ENCODE measurements at places on chromosomes 4 and X.

DNA sequence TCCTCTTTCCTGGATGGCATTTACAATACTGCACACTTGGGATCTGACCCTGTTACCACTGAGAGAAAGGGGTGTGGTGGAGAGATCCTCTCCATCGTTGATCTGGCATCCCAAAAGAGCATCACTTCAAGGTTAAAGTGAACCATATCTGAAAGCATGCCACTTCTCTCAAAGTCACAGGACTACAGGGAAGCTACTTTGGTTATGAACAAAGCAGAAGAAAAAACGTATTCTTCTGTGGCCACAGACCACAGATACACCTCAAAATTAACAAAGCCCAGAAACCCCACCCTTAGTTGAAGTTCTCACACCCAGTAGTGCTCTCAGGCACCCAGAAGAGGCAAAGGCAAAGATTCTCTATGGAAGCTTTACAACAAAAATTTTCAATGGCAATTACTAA lies 108.3 kb downstream of the JADE1 start:
- no peak for DNase-seq

- no peak for DNase-seq
Observed at GRCh38 chr4:6972911-6973310, 63.3 kb downstream of the TBC1D14 start.

DNA sequence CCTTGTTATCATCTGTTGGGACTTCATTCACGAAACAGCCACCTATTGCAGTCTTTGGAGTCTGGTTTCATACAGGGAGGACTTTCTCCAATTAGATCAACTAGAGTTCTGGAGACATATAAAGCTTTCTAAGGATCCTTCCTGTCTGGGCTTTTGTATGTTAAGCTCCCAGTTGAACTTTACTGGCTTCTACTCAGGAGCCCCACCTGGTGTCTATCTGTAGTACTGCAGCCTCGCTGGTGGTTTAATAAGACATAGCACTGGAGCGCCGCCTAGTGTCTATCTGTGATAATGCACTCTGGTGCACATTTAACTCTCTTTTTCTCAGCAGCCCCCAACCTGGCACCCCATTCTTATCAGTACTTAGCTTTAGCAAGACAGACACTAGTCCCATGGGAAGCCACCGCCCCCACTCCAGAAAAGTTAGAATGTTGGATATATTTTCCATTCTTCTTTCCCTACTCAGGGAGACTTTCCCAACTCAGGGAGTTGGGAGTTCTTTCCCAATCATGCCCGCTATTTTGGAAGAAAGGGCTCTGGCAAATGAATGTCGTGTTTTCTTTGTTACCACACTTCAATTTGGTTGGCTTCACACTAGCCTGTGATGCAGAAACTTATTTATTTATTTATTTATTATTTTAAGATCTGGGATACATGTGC lies 36.9 kb upstream of the SYTL4 start:
- DNase-seq, result peak; percentile 63

GRCh38 chrX:101774340-101774739 lies 114.7 kb upstream of the ARMCX2 start:
- DNase-seq, result no peak

GRCh38 chr4:150722908-150723362 lies 141.0 kb downstream of the MAB21L2 start:
- DNase-seq, result no peak

- no peak for DNase-seq
Observed at GRCh38 chr4:41405464-41406112, 132.4 kb upstream of the LIMCH1 start.

DNA sequence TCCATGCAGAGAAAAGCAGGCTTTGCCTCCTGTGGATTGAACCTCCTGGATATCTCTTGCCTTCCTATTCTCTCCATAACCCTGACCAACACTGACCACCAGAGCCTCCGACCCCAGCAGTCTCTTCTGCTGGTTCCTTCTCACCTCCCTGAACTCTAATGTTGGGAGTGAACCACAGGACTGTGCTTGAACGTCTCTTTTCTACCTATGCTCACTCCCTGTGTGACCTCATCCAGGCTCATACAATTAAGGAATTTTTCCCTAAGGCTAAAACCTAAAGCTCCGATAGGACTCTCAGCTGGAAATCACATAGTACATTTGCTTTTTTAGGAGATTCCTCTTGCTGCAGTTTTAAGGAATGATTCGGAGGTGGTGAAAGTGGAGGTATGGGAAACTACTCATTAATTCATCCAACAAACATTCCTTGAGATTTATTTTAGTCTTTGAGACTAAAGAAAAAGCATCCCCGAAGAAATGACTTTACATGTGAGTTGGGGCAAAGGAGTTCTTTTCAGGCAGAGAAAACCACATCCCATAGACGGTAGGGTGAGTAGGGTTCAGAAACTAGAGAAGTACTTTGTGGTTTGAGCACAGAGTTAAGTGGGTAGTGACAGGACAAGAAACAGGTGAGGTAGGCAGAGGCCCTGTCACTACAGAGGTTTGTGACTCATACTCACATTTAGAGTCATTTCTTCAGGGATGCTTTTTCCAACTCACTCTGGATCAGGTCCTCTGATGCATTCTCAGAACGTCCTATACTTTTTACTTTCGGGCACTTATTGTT lies 30.8 kb downstream of the NDNF start:
- peak; percentile 29 for DNase-seq

DNA sequence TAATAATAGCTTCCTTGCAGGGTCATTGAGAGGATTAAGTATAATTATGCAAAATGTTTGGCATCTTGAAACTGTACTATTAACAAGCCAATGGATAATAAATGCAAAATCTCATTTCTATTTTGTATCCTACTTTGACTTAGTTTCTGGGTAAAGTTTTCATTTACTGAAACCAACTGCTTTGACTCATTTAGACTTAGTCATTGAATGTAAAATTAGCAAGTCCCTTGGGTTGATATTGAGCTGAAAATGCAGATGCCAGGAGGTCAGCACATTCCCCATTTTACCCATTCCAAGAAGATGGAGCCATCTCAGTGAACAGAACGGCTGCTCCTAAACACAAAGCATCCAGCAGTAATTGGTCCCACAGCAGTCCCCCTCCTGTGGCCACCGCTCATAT lies 74.7 kb upstream of the GATB start:
- DNase-seq, result no peak

GRCh38 chr4:72430050-72430449 lies 139.0 kb downstream of the ADAMTS3 start:
- DNase-seq, result no peak

- no peak for DNase-seq
Observed at GRCh38 chrX:65751519-65751918, 84.1 kb downstream of the MSN start.

GRCh38 chr4:36990128-36990872 lies 254.2 kb upstream of the NWD2 start:
- no peak for DNase-seq

DNA sequence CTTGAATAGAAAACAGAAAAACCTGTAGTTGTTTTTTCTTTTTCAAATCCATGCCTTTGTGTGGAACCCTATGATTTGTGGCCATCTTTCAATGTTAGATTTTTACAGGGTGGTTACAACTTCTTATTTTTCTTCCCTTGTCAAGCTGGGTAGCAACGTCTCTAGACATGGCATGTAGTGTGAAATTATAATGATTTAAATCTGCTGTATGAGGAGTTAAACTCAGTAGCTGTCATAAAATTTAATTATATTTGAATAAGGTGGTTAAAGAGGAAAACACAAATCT lies 78.1 kb upstream of the CBLL2 start:
- no peak for DNase-seq

DNA sequence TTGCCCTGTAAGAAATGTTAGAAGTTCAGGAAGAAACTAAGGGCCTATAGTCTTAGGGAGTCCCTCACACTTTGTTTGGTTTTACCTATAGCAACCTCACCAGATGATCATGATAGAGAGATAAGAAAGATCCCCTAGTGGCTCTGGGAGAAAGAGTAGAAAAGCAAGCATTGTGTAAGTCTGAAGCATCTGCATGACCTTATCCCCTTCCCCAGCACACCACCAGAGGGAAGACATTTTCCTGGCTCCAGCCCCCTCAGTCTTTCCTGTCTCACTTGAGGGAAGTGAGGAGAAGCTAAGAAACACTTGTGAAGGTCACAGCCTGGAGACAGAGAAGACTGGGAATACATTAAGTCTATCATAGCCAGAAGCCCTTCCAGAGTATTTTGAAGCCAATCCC lies 154.0 kb downstream of the EVC2 start:
- DNase-seq, result no peak

DNA sequence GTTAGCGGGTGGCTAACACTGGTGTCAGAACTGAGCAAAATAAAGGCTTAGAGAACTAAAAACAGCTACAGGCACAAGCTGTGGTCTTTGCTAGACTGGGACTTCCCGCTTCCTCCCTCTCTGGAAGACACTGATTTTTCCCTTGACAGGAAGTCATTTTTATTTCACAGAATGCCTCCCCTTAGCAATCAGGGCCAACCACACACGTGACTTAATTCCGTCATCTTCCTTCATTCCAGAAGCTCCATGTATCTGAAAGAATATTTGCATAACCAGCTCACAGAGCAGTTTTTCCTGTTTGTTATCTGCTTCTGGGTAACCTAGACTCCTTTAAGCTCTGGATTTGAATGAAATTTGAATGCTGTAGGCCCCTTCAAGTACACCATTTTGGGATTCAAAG lies 327.5 kb upstream of the FRG1 start:
- no peak for DNase-seq

- no peak for DNase-seq
Observed at GRCh38 chr4:155819066-155819465, 47.0 kb downstream of the ASIC5 start.

- no peak for DNase-seq
Observed at GRCh38 chr4:126572264-126572663, 1060.5 kb upstream of the INTU start.

- DNase-seq, result no peak
Observed at GRCh38 chr4:125979950-125980349, 665.2 kb downstream of the FAT4 start.

- DNase-seq, result no peak
Observed at GRCh38 chrX:124030520-124030919, 69.0 kb downstream of the STAG2 start.

DNA sequence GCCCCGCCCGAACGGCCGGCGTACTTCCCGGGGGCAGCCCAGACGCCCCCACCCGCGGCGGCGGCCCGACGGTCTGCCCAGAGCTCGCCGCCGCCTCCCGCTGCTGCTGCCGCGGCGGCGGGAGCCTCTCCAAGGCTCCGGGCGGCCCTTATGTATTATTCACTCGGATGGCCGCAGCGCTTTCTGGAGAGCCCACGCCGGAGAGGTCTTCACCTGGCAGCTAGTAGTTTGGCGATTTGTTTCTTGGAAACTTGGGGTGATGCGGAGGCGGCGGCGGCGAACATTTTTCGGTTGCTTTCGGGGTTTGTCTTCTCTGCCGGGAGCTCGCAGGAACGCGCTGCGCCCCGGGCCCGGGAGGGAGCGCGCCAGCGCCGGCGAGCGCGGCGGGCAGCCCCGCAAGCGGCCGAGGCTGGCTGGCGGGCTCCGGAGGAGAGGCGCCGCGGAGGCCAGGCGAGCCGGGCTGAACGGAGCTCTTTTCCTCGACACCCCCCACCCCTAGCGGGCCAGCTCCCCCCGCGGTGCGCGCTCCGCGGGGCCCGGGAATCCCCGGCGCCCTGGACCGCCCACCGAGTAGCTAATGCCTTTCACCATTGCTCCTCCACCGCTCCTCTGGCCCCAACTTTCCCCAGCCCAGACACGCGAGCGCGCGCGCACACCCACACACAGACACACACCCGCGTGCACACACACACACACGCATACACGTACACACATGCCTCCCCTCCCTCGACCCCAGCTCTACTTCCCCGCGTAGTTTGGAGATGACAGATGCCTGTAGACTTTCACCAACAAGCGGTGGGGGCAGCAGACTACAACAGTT lies 113.5 kb downstream of the DHX15 start:
- DNase-seq, result peak; percentile 46

DNA sequence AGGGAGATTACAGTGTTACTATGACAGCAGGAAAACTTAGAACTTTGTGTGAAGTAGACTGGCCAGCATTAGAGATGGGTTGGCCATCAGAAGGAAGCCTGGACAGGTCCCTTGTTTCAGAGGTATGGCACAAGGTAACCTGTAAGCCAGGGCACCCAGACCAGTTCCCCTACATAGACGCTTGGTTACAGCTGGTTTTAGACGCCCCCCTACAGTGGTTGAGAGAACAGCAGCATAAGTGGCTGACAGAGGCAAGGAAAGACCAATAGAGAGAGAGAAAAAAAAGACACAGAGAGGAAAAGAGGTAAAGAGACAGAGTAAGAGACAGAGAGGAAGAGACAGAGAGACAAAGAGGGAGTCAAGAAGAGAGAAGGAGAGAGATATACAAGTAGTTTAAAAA lies 144.5 kb downstream of the GC start:
- no peak for DNase-seq

DNA sequence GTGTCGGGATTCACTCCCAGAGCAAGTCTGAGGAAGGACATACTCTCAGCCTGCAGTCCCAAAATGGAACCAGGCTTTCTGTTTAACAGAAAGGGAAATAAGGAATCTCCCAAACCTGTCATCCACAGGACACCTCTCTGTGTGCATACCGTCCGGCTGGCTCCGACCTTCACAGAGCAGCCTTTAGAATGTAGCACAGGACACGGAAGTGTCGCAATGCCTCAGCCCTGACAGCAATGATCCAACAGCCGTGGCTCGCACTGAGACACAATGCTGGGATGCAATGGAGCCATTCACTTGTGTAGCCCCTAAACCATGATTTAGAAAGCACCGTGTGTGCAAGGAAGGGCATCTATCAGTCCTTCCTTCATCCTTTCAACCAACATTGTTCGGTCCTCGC lies 15.5 kb upstream of the HELT start:
- no peak for DNase-seq

- no peak for DNase-seq
Observed at GRCh38 chr4:128455480-128455879, 167.9 kb upstream of the PGRMC2 start.

DNA sequence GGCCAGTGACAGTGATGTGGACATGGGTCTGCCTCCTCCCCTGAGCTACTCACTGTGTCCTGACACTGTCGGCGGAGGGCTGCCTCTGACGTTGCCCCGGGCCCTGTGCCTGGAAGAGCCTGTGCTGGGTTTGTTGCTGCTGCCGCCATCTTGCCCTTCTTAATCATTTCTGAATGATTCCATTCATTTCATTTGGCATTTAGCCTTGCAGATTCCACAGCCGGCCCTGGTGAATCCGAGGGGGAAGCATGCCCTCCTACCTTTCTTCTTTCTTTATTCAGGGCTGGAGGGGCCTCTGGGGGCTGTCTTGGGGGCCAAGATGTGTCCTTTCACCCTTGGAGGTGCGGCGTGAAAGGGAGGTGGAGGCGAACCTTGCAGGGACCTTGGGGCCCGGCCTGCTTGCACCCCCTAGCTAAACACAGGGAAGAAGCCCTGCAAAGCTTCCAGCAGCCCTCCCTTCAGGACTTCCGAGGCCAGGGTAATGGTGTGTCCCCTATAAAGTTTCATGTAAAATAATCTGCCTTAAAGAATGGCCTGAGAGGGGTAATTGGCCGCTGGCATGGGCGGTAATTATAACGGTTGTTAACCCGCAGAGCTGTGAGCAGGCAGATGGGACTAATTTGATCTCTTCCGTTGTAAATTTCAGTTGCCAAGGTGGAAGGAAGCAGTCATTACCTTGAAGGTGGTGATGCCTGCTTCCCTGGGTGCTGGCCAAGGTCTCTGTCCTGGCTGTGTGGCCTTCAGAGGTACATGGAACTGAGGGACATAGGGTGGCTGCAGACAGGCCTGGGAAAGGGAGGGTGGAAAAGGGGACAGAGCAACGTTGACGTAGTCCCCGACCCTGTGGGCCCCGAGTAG lies 92.3 kb downstream of the PSAPL1 start:
- DNase-seq, result no peak

All from activated naive CD8-positive, alpha-beta T cell treated with anti-CD3 and anti-CD28 coated beads for 36 hours (primary cell).